Motor neuron (in vitro differentiated cells): ENCODE measurements at places on chromosomes 12 and 14. TPM values are rescaled to one million over a fixed set of nuclear protein-coding genes. Genes with fewer than 3 reads are reported as not detected.

The SMARCD1 gene
- total RNA-seq = 32.9 and 43.4 TPM in 2 replicates

The KRT77 gene
- 0.09 and 0.31 TPM in 2 replicates for total RNA-seq

The LRRC10 gene
- total RNA-seq = not detected in 2 replicates

The CLEC9A gene
- total RNA-seq = 0.39 TPM in 1 of 2 replicates, not detected in the other

The ACOT2 gene
- 2.5 and 4.1 TPM in 2 replicates for total RNA-seq
